Inflammatory macrophage (primary cell): ENCODE measurements at places on chromosomes 1 and 21.

DNA sequence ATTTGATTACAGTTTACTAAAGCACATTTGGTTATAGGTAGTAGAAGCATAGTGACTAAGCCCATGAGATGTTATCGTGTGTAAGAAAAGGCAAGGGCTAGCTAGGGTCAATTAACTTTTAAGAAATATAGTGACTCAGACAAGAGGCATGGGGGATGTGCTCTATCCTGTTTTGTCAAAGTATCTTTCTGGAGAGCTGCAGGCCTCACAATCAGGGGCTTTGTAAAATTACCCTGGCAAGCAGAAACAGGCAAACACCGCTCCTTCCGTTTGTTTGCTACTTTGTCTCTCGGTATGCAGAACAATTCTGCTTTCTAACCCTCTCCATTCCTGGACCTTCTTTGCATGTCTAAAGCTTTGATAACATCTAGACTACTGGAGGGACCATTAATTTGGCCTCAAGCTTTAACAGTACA, 26.1 kb upstream of the ZNF697 start:
- DNase-seq, result no peak

GRCh38 chr21:38524168-38525153, 26.2 kb upstream of the ERG start:
- no peak for DNase-seq

GRCh38 chr1:214028649-214029406, 41.1 kb downstream of the PROX1 start:
- DNase-seq, result no peak

DNA sequence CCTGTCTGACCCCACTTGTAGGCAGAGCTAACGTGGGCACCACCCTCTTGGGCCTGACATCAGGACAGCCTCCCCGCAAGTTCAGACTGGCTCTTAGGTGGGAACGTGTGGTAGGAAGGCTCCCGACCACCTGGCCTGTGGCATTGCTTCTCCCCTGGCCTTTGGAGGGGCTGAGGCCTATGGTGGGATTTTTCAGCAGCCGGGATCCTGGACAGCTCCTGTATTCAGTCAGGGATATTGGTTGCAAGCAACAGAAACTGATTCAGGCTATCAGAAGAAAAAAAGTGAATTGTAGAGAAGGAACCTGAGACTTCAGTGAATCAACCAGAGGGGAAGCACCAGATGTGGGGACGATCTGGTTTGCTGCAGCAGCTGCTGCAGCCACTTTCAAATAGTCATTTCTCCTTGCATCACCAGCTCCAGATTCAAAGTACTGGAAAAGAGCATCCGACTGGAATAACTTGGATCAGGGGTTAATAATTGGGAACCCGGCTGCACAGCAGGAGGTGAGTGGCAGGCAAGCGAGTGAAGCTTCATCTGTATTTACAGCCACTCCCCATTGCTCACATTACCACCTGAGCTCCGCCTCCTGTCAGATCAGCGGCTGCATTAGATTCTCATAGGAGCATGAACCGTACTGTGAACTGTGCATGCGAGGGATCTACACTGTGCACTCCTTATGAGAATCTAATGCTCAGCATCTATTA, 5.9 kb downstream of the RNF186 start:
- DNase-seq, result no peak

GRCh38 chr1:45945426-45945825, 142.0 kb downstream of the MAST2 start:
- no peak for DNase-seq
